ENCODE measurements at places on chromosomes 6 and 20. TPM values are rescaled to one million over a fixed set of nuclear protein-coding genes. Genes with fewer than 3 reads are reported as not detected.

DNA sequence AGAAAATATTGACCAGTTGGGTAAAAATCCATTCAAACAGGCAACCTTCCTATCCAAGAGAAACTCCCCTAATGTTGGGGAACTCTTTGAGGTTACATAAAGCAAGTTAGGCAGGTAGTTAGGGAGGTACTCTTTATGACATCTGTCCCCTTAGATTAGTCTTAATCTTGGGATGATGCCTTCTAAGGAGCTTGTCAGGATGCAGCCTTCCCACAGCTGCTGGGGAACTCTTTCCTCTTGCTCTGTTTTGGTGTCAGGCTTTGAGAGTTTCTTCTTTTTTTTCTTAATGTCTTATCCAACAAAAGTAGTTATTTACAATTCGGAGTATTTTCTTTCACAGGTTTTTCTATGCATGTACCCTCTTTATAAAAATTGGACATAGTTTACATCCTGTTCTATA lies 194.8 kb downstream of the CDKAL1 start:
- DNase-seq = no peak
- H3K27me3 ChIP-seq = no peaks in the 10 kb centered on the region
- no peak overlapping the region for H3K4me3 ChIP-seq
- H3K4me1 ChIP-seq = peaks cover 9% of the 10 kb centered on the region

DNA sequence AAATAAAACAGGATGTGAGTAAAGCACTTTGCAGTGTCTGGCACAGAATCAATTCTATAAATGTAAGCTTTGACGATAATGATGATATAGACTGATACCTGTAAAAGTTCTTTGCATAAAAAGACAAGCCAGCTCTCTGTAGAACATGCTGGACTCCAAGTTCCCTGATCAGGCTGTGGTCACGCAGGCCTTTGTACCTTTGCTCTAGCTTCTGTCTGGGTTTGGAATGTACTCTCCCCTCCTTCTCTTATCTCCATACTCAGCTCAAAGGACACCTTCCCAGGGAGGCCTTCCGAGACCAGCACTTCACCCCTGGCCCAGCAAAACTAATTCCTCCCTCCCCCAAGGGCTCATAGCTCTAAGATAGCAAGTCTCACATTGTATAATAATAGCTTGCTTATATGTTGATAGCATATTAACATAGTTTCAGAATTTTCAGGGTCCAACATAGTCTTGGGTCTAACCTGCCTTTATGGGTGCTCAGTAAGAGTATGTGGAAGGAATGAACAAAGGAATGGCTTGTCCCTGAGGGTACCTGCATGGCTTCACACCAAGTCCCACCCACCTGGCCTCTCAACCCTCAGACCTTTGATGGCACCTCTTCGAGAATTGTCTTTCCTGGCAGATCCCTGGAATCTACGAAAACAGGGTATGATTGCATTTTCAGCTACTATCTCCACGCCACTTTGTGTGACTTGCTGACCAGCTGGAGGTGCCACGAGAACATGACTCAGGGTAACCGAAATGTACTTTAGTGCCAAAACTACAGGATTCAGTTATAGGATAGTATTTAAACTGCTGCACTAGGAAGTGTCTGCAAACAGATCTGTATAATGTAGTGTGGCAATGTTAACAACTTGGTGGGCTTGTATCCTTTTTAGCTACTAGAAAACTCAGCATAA lies 41.7 kb upstream of the PIM1 start:
- no peak overlapping the region for H3K4me3 ChIP-seq
- H3K27me3 ChIP-seq = no peaks in the 10 kb centered on the region
- no peak for DNase-seq
- peak overlapping the region; percentile 81 for H3K27ac ChIP-seq
- H3K4me1 ChIP-seq = peaks cover 55% of the 10 kb centered on the region

DNA sequence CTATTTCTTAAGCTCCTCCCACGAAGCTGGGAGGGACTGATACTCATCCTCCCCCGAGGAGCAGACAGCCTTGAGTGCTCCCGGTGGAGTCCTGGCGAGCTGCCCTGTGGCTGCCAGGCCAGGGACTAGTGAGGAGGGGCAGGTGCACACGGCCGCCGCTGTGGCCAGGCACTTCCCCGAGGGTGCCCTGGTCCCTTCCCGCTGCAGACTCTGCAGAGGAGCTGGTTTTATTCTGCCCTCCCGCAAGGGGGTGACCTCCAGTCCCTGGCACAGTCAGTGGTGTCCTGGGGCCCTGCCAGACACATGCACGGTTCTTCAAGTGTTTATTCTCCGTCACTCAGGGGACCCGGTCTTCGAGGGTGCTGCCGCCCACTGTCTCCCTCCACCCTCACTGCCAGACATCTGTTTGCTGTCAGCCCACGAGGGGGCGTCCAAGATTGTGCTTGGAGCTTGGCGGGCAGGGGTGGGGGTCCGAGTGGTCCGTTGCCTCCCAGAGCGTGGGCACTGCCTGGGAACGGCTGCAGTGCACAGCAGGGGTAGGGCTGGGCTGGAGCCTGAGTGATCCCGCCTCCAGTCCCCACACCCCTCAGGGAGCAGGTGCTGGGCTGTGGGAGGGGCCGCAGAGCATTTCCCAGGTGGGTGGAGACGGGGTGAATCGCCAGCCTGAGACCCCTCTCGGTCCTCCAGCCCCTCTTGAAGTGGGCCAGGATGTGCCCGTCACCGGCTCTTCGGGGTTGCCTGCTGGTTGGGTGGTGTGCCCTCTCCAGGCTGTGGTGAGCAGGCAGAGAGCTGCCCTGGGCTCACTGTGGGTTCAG lies 3.1 kb upstream of the CABLES2 start:
- peaks cover 11% of the 10 kb centered on the region for H3K4me1 ChIP-seq
- no peaks in the 10 kb centered on the region for H3K27me3 ChIP-seq
- no peaks in the 10 kb centered on the region for H3K36me3 ChIP-seq
- H3K27ac ChIP-seq = no peak overlapping the region

GRCh38 chr6:14620522-14620921 lies 502.9 kb downstream of the CD83 start:
- no peaks in the 10 kb centered on the region for H3K36me3 ChIP-seq
- peaks cover 10% of the 10 kb centered on the region for H3K27me3 ChIP-seq
- no peak overlapping the region for H3K27ac ChIP-seq
- H3K4me3 ChIP-seq = no peak overlapping the region

DNA sequence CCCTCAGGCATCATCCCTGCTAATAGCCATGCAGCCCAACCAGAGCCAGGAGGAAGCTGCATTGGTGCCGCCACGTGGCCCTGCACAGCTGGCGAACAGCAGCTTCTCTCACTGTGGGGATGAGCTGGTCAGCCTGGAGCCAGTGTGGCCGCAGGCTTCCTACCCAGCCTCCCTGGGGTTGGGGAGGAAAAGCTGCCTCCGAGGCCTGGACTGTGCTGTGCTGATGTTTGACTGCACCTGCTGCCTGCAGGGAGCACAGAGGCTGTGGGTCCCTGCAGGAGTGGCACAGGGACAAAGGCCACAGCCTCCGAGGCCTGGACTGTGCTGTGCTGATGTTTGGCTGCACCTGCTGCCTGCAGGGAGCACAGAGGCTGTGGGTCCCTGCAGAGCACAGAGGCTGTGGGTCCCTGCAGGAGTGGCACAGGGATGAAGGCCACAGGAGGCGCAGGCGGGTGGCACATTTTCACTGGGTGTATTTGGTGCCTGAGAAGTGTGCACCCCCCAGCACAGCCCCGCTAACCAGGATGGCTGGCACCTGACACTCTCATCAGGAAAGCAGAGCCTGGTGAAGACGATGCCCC lies 83.9 kb downstream of the DLL1 start:
- no peak overlapping the region for H3K4me3 ChIP-seq
- H3K27me3 ChIP-seq = peaks cover 27% of the 10 kb centered on the region
- no peak overlapping the region for H3K27ac ChIP-seq
- DNase-seq = peak; percentile 73
- H3K36me3 ChIP-seq = no peaks in the 10 kb centered on the region

DNA sequence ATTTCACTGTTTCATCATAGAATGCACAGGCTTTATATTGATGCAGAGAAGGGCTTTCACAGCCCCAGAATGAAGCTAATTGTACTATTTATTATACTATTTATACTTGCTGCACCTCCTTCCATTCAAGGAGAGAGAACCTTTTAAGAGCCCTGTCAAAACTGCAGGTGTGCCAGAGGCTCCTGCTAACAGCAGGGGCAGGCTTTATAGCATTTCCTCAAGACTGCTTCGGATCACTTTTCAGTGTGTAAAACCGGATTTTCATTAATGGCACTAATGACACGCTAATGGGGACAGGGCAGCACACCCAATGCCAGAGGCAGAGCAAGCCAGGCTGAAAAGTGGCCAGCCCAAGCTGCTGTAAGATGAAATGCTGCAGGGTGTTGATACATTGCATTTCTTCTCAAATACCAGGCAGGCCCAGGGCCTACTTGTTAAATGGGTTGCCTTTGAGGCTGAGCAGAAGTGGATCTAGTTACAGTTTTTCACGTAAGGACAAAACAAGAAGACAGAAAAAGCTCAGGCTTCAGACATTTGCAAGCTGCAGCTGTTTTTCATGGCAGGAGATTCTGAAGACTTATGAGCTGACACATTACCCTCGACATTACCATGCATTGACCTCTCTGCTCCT lies 487.7 kb upstream of the BTBD3 start:
- no peak for DNase-seq
- H3K27me3 ChIP-seq = no peaks in the 10 kb centered on the region
- H3K36me3 ChIP-seq = no peaks in the 10 kb centered on the region
- H3K4me3 ChIP-seq = no peak overlapping the region
- H3K27ac ChIP-seq = no peak overlapping the region

GRCh38 chr20:4227085-4227821 lies 211.9 kb upstream of the RNF24 start:
- no peaks in the 10 kb centered on the region for H3K36me3 ChIP-seq
- DNase-seq = no peak
- peaks cover 15% of the 10 kb centered on the region for H3K27me3 ChIP-seq
- peaks cover 4% of the 10 kb centered on the region for H3K4me1 ChIP-seq
- no peak overlapping the region for H3K27ac ChIP-seq
- no peak overlapping the region for H3K4me3 ChIP-seq

GRCh38 chr20:34240693-34241615 lies at the start of gene ASIP:
ASIP (plus strand) TSS chr20:34241423; CDS start chr20:34260375, 18,952 bp downstream.
- no peak within 1 kb of the TSS for H3K27ac ChIP-seq
- no peak for DNase-seq
- H3K27me3 ChIP-seq = peaks cover 25% of the 10 kb centered on the region
- H3K4me1 ChIP-seq = peaks cover 3% of the 10 kb centered on the region
- H3K36me3 ChIP-seq = peaks cover 16% of the 10 kb centered on the region
- no peak within 1 kb of the TSS for H3K4me3 ChIP-seq

GRCh38 chr20:33434434-33434833 lies 9.1 kb downstream of the SNTA1 start:
- H3K27me3 ChIP-seq = no peaks in the 10 kb centered on the region
- no peak for DNase-seq
- no peak overlapping the region for H3K4me3 ChIP-seq
- peak overlapping the region; percentile 79 for H3K27ac ChIP-seq
- peaks cover 39% of the 10 kb centered on the region for H3K4me1 ChIP-seq

DNA sequence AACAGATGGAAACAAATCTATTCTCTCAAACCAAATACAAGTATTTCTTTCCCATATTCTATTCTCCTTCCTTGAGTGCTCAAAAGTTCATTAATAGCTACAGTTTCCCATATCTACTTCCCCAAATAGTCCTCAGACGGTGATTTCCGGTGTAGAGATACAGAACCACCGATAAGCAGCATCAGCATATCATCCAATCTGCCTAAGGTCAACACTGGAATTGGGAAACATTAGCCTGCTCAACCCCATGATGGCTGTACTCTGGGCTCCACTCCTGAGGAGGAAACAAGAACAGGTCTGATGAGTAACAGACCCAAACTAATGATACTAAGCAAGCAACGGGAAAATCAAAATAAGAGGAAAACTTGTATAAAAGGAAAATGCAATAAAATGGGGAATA lies 115.6 kb downstream of the EPB41L2 start:
- no peak overlapping the region for H3K27ac ChIP-seq
- no peak overlapping the region for H3K4me3 ChIP-seq
- H3K4me1 ChIP-seq = peaks cover 27% of the 10 kb centered on the region
- DNase-seq = no peak
- H3K27me3 ChIP-seq = no peaks in the 10 kb centered on the region

- peaks cover 40% of the 10 kb centered on the region for H3K4me1 ChIP-seq
- no peaks in the 10 kb centered on the region for H3K27me3 ChIP-seq
- no peak overlapping the region for H3K4me3 ChIP-seq
- no peak for DNase-seq
- peak overlapping the region; percentile 89 for H3K27ac ChIP-seq
Observed at GRCh38 chr20:54346276-54346675, 129.1 kb upstream of the DOK5 start.

GRCh38 chr6:107237992-107238660 lies 122.8 kb upstream of the BEND3 start:
- no peak for DNase-seq
- H3K4me1 ChIP-seq = peaks cover 18% of the 10 kb centered on the region
- H3K27me3 ChIP-seq = no peaks in the 10 kb centered on the region

- peaks cover 34% of the 10 kb centered on the region for H3K27me3 ChIP-seq
- no peak for DNase-seq
- peaks cover 6% of the 10 kb centered on the region for H3K36me3 ChIP-seq
- no peaks in the 10 kb centered on the region for H3K4me1 ChIP-seq
- no peak overlapping the region for H3K4me3 ChIP-seq
Observed at GRCh38 chr6:106501960-106502371, 127.3 kb downstream of the RTN4IP1 start.

GRCh38 chr20:47659904-47660601 lies 125.2 kb downstream of the SULF2 start:
- peaks cover 21% of the 10 kb centered on the region for H3K4me1 ChIP-seq
- no peak overlapping the region for H3K27ac ChIP-seq
- no peaks in the 10 kb centered on the region for H3K27me3 ChIP-seq
- no peak overlapping the region for H3K4me3 ChIP-seq
- no peak for DNase-seq
- peaks cover 12% of the 10 kb centered on the region for H3K36me3 ChIP-seq

Gene SLC4A11
- total RNA-seq = 4.9 TPM

Gene CLDN20
- not detected for total RNA-seq

Gene FGD2
- total RNA-seq = not detected

Gene BPI
- 0.68 TPM for total RNA-seq

Gene KIF25
- not detected for total RNA-seq

Gene TFAP2D
- total RNA-seq = not detected

Gene TULP1
- total RNA-seq = not detected

Gene TMEM74B
- total RNA-seq = 0.65 TPM

Gene PRSS16
- total RNA-seq = 1.1 TPM
